ENCODE measurements at places on chromosomes 5 and 9.
A peak's percentile ranks its signal among the peaks of the same experiment; 100 is the strongest.

- DNase-seq = no peak
Observed at GRCh38 chr9:89527084-89527483, 29.2 kb upstream of the SEMA4D start.

DNA sequence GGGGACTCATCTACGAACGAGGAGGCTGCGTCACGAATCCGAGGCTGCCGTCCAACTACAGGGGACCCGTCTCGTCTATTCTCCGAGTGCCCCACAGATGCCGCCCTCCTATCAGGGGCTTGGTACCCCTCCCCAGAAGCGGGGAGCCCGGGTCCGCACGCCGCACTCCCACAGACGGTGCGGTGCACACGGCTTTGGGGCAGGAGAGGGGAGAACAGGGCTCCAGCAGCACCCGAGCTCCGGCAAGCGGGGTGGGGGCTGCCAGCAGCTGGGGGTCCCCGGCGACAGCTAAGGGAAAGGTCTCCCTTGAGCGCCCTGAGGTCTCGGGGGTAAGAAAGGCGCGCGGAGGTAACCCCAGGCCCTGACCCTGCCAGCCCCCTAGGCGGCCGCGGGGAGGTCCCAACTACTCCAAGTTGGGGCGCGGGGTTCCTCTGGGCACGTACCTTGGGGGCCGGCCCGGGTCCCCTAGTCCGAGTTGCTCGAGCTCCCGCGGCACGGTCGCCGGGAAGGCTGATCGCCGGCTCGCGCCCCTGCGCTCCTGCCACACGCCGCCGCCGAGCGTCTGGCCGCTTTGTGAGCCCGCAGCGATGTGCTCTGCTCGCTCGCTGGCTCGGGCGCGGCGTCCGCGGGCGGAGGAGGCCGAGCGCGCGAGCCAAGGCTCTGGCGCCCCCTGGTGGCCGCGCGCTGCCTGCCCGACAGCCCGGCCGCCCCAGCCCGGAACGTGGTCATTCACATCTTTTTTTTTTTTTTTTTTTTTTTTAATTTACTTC, at the start of gene SPOCK1:
TSS of gene SPOCK1 (minus strand) at position 591 of the 770 bp plus-strand sequence.
- DNase-seq = peak; percentile 49

- DNase-seq = no peak
Observed at GRCh38 chr9:34377404-34377746, 677 bp upstream of the MYORG start.

DNA sequence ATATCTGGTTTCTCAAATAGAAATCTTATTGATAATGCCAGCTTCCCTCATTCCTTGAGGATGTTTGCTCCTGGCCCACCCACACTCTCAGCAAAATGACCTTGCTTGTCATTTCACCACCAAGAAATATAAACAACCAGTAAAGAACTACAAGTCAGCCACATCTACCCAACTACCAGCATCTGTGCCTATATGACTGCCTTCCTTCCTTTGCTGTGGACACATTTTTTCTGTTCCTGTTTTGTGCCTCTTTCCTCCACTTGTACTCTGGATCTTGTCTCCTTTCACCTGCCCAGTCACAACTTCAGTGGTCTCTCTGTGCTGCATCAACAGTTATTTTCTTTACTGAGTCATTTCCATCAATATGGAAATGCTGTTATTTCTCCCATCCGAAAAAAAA, 20.3 kb downstream of the KIF2A start:
- no peak for DNase-seq

DNA sequence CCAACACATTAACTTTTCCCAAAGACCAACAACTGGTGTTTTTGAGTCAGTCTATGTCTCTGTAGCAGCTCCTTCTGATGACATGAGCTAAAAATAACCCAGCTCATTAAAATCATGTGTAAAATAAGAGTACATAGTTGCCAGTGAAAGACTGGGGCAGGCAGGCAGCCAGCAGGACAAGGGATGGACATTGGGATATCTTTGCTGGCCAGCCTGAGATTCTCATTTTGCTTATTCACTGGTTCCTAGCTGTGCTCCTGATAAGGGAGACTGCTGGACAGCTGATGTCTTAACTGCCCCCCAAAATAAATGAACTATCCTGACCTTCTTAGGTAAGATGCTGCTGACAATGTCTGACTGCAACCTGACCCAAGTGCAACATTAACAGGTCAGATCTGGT, 33.9 kb downstream of the EPB41L4B start:
- DNase-seq = no peak
